ENCODE measurements at places on chromosomes 12 and 14.

- peak; percentile 22 for DNase-seq
These were observed 25.9 kb upstream of the CRIP2 start for GRCh38 chr14:105448706-105449111.

DNA sequence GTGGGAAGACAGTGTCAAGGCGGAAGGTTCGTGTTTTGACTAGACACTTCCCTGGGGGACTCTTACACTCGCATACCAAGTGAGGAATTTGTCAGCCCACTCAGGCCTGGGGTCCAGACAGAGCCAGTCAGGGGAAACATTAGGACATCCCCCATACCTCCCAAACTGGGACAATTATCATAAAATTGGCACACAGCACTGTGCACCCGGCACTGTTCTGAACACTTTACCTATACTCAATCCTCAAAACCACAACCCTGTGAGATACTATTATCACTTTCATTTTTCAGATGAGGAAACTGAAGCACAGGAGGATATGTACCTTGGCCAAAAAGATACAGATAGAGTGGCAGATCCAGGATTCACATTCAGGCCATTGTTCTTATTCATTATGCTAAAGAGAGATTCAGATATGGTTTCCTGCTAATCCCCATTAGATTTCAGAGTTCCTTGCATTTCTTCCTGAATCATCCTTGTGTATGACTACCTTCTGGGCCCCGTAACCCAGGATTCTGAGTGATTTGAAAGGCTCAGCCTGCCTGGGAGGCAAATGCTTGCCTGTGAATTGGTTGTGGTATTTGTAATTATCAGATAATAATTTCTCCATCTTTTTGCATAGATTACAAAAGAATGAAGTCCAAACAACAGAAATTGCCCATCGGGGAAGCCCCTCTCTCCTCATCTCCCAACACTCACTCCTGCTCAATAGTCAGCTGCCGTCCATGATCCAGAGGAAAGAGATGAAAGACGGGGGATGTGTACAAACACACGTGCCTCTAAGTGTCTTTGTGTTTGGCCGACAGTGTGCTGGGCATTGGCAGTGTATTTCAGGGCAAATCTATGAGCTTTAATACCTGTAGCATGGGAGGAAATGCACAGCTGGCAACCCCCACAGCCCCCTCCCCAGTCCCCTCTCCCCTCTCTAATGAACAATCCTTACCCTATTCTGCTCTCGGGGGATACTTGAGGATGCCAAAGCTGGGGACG, 4.6 kb downstream of the TAC3 start:
- DNase-seq = no peak

- DNase-seq = peak; percentile 47
These were observed 33.8 kb downstream of the ARMH4 start for GRCh38 chr14:58118097-58118815.

DNA sequence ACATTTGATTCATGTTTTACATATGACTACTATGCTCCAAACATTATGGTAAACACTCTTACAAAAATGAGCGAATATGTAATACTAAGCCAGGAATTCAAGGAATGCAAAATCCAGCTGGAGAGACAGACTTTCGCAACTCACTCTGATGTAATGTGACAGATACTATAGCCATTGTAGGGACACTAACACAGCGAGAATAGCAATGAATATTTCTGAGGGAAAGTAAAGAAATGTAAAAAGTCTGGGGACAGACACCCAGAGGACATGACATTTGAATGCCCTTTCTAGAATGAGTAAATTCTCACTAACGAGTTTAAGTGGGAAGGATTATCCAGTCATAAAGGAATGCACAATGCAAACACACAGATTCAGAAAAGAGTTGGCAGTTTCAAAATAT, 121.9 kb downstream of the PIK3C2G start:
- peak; percentile 87 for DNase-seq

DNA sequence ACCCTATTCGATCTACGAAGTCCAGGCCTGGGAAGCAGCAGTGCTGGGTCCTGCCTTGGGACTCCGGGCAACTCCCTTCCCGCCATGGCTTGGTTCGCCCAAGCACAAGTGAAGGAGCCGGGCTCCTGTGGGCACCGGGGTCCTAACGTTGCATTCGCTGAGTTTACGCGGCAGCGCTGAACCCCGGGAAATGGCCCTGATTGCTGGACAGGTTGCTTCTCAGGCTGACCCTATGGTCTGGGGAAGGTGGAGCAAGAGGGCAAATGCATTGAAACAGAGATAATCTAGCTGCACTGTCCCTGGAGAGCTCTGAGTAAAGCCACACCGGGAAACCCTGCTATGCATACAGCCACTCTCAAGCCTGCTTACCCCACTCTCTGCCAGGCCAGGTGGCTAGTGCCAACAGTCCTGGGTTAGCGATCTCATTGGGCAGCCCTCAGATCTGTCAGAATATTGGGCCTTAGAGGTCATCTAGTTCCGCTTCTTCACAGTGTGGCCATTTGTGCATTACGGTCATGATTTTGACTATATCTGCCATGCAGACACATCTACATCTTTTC, 11.3 kb downstream of the SYNE3 start:
- no peak for DNase-seq

DNA sequence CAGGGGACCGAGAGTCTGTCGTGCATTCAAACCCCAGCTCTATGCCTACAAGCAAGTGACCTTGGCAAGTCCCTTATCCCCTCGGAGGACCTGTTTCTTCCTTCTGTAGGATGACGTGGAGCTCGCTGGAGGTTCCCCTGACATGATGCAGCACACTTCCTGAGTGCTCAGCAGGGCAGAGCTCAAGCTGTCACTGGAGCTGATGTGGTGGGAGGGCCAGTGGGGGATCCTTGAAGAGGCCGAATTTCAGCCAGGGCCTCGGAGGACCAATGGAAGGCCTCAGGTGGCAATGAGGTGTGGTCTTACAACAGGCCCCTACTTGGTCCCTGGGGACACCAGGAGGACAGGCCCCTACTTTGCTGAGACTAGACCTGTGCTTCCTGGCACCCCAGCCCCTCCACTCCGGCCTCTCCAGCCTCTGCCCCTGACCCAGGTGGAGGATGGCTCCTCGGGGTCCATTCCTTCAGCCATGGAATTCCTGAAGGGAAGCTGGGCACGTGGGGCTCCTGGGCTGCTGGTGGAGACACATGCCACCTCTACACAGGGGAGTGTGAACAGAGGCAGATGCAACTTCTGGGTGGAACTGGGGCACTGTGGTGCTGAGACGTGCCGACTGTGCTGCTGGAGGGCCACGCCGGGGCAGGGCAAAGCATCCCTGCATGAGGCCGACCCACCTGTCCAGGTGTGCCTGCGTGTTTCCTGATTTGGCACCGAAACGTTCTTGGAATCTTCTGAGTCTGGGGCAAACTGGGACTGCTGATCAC, 18.7 kb upstream of the KIF26A start:
- no peak for DNase-seq

DNA sequence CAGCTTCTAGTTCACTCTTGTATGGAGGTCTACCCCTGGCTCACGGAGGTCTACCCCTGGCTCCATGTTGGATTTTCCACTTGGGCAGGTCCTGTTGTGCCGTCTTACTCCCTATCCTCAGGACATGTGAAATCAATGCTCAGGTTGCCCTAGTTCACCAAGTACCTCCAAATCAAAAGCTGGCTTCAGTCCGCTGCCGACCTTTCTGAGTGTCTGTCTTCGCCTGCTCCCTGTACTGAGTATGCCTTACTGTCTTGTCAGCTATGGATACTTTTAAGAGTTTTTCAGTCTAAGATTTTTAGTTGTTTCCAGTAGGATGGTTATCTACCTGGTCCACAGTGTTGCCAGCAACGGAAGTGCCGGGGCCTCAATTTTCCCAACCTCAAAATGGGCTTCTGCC, 40.1 kb upstream of the BCL11B start:
- DNase-seq = no peak

DNA sequence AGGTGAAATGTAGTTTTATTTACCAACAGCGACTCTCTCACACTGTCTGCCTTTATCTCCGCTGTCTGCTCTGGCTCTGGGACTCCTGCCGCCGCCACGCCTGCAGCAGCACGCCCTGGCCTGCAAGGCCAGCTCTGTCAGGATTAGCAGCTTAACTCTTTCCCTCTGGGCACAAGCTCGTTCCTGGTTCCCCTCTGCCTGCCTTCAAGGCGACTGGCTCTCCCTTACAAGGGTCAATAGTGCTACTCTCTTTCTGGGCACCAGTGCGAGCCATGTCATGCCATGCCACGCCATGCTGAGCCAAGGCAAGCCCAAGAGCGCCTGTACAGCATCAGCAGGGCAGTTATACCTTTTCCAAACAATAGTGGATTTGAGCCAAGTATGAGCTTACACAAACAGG, 3.6 kb upstream of the CLEC2B start:
- no peak for DNase-seq

DNA sequence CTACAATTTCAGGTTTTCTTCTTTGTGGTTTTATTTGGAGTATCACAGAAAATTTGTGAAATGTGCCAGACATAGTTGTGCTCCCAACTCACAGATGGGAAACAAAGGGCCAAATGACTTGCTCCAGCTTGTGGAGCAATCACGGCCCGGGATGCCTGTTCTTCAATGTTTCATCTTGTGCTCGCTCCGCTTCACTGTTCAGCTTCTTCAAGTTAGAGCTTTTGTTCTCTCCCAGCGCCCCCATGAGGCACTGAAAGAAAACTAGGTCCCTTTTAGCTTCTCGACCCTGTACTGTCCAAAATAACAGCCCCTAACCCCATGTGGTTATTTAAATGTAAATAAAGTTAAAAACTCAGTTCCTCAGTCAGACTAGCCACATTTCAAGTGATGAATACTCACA, 187.9 kb upstream of the STXBP6 start:
- DNase-seq = no peak

DNA sequence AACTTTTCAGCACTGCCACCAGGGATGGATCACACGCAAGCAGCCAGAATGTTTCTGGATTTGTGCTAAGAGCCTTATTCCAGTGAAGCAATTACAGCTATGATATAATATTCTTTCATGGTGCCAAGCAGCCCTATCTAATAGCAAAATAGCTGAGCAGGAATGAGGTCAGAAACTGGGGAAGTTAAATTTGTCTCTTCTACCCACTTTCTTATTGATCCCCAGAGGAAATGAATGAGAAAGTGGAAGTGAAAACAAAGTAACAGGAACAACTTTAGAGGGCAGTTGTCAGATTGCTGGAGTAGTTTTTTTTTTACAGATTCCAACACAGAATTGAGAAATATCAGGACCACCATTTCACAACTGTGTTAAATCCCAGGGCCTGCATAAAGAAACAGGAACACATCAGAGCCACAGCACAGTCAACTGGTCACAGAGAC, 44.8 kb downstream of the GCH1 start:
- no peak for DNase-seq

- DNase-seq = no peak
These were observed 48.1 kb downstream of the FBRSL1 start for GRCh38 chr12:132537836-132538662.

DNA sequence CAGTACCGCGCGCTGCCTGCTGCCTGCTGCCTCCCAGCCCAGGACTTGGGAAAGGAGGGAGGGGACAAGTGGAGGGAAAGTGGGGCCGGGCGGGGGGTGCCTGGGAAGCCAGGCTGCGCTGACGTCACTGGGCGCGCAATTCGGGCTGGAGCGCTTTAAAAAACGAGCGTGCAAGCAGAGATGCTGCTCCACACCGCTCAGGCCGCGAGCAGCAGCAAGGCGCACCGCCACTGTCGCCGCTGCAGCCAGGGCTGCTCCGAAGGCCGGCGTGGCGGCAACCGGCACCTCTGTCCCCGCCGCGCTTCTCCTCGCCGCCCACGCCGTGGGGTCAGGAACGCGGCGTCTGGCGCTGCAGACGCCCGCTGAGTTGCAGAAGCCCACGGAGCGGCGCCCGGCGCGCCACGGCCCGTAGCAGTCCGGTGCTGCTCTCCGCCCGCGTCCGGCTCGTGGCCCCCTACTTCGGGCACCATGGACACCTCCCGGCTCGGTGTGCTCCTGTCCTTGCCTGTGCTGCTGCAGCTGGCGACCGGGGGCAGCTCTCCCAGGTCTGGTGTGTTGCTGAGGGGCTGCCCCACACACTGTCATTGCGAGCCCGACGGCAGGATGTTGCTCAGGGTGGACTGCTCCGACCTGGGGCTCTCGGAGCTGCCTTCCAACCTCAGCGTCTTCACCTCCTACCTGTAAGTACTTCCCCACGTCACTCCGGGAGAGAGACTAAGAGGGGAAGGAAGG, at the start of gene LGR5:
TSS of gene LGR5 (plus strand) at position 186 of the 732 bp plus-strand sequence. CDS start at position 469, 283 bp downstream.
- no peak for DNase-seq

GRCh38 chr14:64841121-64841651, 38.5 kb downstream of the SPTB start:
- DNase-seq = peak; percentile 68

- DNase-seq = no peak
These were observed 43.5 kb downstream of the DRAM1 start for GRCh38 chr12:101920906-101921305.

GRCh38 chr14:29370024-29370423, 557.6 kb downstream of the PRKD1 start:
- no peak for DNase-seq

Data from NCI-H226 (cell line).